ENCODE measurements at places on chromosomes 16 and 17.
A peak's percentile ranks its signal among the peaks of the same experiment; 100 is the strongest.

- no peak overlapping the region for H3K27ac ChIP-seq
- no peak overlapping the region for H3K4me3 ChIP-seq
- peaks cover 13% of the 10 kb centered on the region for H3K4me1 ChIP-seq
- H3K36me3 ChIP-seq: no peaks in the 10 kb centered on the region
- DNase-seq: peak; percentile 36
Observed at GRCh38 chr16:85428168-85428898, 184.8 kb upstream of the GSE1 start.

GRCh38 chr16:22141767-22142166 is 20.5 kb upstream of the SDR42E2 start:
- no peaks in the 10 kb centered on the region for H3K4me1 ChIP-seq
- peaks cover 53% of the 10 kb centered on the region for H3K27me3 ChIP-seq
- no peak overlapping the region for H3K27ac ChIP-seq
- H3K4me3 ChIP-seq: no peak overlapping the region

DNA sequence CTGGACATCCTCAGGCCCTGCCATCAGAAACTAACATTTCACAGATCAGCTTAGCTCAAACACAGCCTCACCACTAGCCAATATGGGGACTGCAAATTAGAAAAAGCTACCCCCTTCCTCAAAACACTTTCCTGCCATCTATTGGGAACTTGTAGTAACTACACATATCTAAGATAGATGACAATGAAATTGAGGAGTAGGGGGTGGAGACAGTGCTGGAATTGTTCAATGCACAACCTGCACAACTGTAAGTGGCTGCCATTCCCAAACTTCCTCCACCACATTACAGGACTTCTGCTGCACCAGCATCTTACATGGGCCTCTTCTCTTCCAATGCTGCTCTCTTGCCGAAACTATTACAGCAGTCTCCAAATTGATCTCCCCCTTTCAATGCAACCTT is 21.9 kb downstream of the AIPL1 start:
- H3K36me3 ChIP-seq: no peaks in the 10 kb centered on the region
- H3K4me1 ChIP-seq: no peaks in the 10 kb centered on the region
- H3K27ac ChIP-seq: no peak overlapping the region
- no peak overlapping the region for H3K4me3 ChIP-seq
- DNase-seq: no peak

- peaks cover 38% of the 10 kb centered on the region for H3K27me3 ChIP-seq
- no peak for DNase-seq
- H3K27ac ChIP-seq: no peak overlapping the region
- H3K36me3 ChIP-seq: no peaks in the 10 kb centered on the region
- no peak overlapping the region for H3K4me3 ChIP-seq
Observed at GRCh38 chr16:57349212-57350031, 9.2 kb upstream of the CCL22 start.

All from mesothelial cell of epicardium (in vitro differentiated cells).